ENCODE measurements at places on chromosomes 11 and 22. TPM values are rescaled to one million over a fixed set of nuclear protein-coding genes. Genes with fewer than 3 reads are reported as not detected.

Gene TEX12
- 0.54 TPM for total RNA-seq

Gene ASRGL1
- 4.7 TPM for total RNA-seq

Gene TBX10
- 0.41 TPM for total RNA-seq

Gene NAT10
- 22.8 TPM for total RNA-seq

Gene CCDC15
- total RNA-seq = 0.38 TPM

Gene OR51B5
- total RNA-seq = not detected

Measured in Right ventricle myocardium inferior (tissue), 1 donor.